Spleen (tissue), 13 donors: ENCODE measurements at places on chromosomes 16 and 17. TPM values are rescaled to one million over a fixed set of nuclear protein-coding genes. Genes with fewer than 3 reads are reported as not detected.
A peak's percentile ranks its signal among the peaks of the same experiment; 100 is the strongest.

Gene QPRT
- 26.7 TPM for total RNA-seq

DNA sequence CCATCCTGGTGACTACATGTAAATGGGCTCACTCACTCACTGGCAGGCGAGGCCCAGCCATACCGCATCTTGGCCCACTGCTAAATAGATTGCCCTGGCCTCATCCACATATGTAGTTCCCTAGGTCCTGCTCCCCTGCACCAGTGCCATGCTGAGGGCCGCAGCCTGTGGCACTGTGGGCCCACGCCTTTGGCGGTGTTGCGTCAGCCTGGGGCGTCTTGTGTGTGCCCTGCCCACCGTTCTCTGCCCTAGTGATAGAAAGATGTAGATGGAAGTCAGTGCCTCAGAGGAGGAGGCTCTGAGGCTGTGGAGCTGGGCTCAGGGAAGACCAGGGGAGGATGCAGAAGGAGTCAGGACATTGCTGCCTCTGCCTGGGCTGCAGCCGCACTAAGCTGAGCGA is 18.9 kb downstream of the C17orf75 start:
- H3K27ac ChIP-seq, result no peak overlapping the region
- H3K4me1 ChIP-seq, result peaks cover 18% of the 10 kb centered on the region
- no peaks in the 10 kb centered on the region for H3K27me3 ChIP-seq
- peak; percentile 66 for DNase-seq
- no peak overlapping the region for H3K4me3 ChIP-seq

DNA sequence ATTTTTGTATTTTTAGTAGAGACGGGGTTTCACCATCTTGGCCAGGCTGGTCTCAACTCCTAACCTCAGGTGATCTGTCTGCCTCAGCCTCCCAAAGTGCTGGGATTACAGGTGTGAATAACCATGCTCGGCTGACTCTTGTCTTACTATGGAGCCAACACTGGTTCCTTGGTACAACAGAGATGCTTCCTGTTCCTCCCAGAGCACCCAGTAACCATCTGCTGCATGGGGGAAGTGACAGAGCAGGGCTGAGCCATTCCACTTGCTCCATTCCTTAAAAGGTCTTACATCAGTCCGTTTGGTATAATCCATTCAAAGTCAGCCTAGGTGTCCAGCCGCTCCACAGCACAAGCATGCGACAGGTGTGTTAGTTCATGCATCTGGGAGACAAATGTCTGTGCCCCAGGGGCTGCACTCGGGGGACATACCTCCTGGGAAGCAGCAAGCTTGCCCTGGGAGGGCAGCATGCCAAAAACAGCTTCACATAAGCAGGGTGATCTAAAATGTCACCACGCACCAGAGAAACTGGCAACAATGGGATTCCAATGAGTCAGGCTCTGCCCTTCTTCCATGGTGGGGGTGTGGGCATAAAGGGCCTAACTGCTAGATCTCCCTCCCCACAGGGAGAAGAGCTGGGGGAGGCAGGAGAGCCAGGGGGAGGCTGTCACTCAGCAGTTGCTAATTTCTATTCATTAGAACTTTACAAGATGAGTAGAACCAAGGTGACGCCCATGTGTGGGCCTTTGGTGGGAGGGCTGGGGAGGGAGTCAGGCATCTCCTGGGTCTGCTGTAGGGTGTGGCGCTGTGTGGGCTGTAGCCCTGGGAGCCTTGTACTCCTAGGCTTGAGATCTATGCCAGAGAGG is 35.5 kb downstream of the PIPOX start:
- H3K4me3 ChIP-seq, result no peak overlapping the region
- no peaks in the 10 kb centered on the region for H3K4me1 ChIP-seq
- no peaks in the 10 kb centered on the region for H3K36me3 ChIP-seq
- no peak for DNase-seq
- H3K27ac ChIP-seq, result no peak overlapping the region

DNA sequence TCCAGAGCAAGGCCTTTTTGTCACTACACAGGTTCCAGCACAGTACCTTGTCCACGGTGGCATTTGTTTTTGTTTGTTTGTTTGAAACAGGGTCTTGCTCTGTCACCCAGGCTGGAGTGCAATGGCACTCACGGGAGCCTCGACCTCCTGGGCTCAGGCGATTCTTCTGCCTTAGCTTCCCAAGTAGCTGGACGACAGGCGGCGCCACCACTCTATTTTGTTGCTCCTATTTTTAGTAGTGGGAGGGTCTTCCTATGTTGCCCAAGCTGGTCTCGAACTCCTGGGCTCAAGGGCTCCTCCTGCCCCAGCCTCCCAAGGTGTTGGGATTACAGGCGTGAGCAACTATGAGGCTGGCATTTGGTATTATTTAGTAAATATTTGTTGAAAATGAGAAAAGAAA is 10.3 kb downstream of the MRC2 start:
- no peak for DNase-seq
- H3K27ac ChIP-seq, result no peak overlapping the region
- H3K27me3 ChIP-seq, result no peaks in the 10 kb centered on the region
- H3K4me3 ChIP-seq, result no peak overlapping the region

Gene ADAD2
- 3.6 TPM for total RNA-seq

DNA sequence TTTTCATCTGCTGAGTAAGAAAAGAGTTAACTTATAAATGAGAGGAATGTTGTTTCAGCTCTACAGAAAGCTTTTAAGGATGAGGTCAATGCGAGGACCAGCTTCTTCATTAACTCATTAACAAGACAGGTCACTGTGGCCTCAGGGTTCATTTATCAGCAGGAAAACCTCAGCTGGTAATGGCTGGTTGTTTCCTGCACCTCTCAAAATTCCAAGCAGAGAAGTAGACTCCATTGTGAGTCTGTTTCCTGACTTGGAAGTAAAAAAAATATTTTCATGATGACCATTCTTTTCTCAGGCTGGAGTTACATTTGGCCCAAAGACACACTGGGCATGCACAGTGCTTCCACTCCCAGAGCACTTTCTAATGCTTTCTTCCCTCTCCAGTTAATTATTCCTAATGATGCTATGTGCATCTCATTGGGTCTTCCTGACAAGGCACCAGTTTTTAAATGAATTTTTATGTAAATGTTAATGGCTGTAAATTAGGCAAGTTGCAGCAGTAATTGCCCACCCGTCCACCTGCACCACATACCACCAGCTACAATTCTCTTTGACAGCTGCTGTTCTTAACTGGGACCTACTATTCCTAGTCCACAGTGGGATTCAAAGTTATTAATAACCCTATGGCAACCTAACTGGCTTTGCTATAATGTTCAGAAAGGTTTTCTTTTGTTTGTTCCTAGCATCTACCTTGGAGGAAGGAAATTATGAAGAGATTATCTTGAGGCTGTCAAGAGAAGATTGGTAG is 89.5 kb upstream of the BCAR1 start:
- H3K36me3 ChIP-seq, result no peaks in the 10 kb centered on the region
- H3K4me1 ChIP-seq, result no peaks in the 10 kb centered on the region
- peak overlapping the region; percentile 48 for H3K27ac ChIP-seq
- no peak for DNase-seq
- H3K27me3 ChIP-seq, result no peaks in the 10 kb centered on the region

DNA sequence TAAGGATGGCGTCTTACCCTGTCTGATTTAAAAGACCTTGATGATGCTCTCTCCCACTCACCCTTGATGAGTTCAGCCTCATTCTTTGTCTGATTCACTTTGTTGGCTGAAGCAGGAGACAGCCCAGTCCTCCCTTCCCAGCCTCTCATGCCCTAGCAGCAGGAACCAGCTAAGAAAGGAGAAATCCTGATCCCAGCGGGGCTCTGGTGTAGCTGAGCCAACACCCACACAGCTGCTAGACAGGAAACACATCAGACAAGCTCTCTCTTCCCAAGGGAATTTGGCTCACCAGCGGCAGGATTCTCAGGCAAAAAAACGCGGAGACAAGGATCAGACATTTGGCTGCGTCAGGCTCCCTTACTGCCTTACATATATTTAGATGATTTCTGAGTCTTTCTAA is 211.5 kb downstream of the CDH11 start:
- no peak overlapping the region for H3K27ac ChIP-seq
- H3K27me3 ChIP-seq, result no peaks in the 10 kb centered on the region
- DNase-seq, result no peak
- H3K36me3 ChIP-seq, result no peaks in the 10 kb centered on the region
- no peak overlapping the region for H3K4me3 ChIP-seq

Gene ITGAL
- total RNA-seq, result 100 TPM

- H3K36me3 ChIP-seq, result no peaks in the 10 kb centered on the region
- no peaks in the 10 kb centered on the region for H3K27me3 ChIP-seq
- no peak overlapping the region for H3K4me3 ChIP-seq
These were observed 85.3 kb downstream of the HAPSTR1 start for GRCh38 chr16:9176547-9177418.

- H3K36me3 ChIP-seq, result no peaks in the 10 kb centered on the region
- no peaks in the 10 kb centered on the region for H3K27me3 ChIP-seq
- peak overlapping the region; percentile 97 for H3K27ac ChIP-seq
- H3K4me3 ChIP-seq, result no peak overlapping the region
- DNase-seq, result no peak
These were observed 10.4 kb downstream of the RAI1 start for GRCh38 chr17:17691468-17692263.

Gene PLK1
- 14.0 TPM for total RNA-seq

DNA sequence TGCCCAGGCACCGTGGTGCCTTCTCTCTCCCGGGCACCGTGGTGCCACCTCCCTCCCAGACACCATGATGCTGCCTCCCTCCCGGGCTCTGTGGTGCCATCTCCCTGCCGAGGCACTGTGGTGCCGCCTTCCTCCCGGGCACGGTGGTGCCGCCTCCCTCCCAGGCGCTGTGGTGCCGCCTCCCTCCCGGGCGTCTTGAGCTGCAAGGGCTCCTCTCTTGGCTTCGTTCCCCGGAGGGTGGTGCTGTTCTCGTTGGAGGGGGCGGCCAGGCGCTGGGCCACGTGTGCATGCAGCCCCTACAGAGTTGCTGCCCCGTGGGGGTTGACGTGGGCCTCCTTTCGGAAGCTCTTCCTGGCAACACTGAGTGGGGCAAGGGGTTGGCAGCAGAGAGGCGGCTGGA is 8.2 kb downstream of the CENPX start:
- no peak overlapping the region for H3K27ac ChIP-seq
- no peaks in the 10 kb centered on the region for H3K27me3 ChIP-seq
- H3K4me1 ChIP-seq, result peaks cover 6% of the 10 kb centered on the region

Gene RUNDC3A
- 1.4 TPM for total RNA-seq

Gene ABCA10
- total RNA-seq, result 1.5 TPM

DNA sequence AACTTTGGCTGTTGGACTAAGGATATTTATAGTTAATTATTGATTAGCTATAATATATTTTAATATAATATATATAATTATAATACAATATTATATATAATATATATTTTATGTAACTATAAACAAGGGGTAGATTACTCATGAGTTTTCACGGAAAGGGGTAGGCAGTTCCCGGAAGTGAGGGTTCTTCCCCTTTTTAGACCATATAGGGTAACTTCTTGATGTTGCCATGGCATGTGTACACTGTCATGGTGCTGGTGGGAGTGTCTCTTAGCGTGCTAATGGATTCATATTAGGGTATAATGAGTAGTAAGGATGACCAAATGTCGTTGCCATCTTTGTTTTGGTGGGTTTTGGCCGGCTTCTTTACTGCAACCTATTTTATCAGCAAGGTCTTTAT is 315.6 kb downstream of the WWOX start:
- no peaks in the 10 kb centered on the region for H3K4me1 ChIP-seq
- H3K27me3 ChIP-seq, result no peaks in the 10 kb centered on the region
- no peaks in the 10 kb centered on the region for H3K36me3 ChIP-seq
- no peak for DNase-seq
- no peak overlapping the region for H3K4me3 ChIP-seq
- no peak overlapping the region for H3K27ac ChIP-seq

- peak overlapping the region; percentile 8 for H3K27ac ChIP-seq
- H3K4me3 ChIP-seq, result no peak overlapping the region
- DNase-seq, result no peak
- peaks cover 57% of the 10 kb centered on the region for H3K4me1 ChIP-seq
- H3K36me3 ChIP-seq, result peaks cover 99% of the 10 kb centered on the region
These were observed 16.7 kb downstream of the HSD11B2 start for GRCh38 chr16:67447508-67448076.
